Psoas muscle (tissue), 8 donors: ENCODE measurements at places on chromosomes 12 and 14. TPM values are rescaled to one million over a fixed set of nuclear protein-coding genes. Genes with fewer than 3 reads are reported as not detected.

P2RX7 gene
- total RNA-seq: 0.76 TPM

PA2G4 gene
- total RNA-seq: 138 TPM

LBHD2 gene
- total RNA-seq: not detected

OR6C75 gene
- not detected for total RNA-seq

LYZ gene
- 6.5 TPM for total RNA-seq

KCNA1 gene
- not detected for total RNA-seq

PTPN6 gene
- total RNA-seq: 5.1 TPM

BBOF1 gene
- total RNA-seq: 1.2 TPM

SYT1 gene
- total RNA-seq: not detected

GRIN2B gene
- not detected for total RNA-seq

KRT82 gene
- not detected for total RNA-seq

C12orf54 gene
- not detected for total RNA-seq

GRCh38 chr12:46602474-46602873, 223.3 kb downstream of the SLC38A4 start:
- H3K36me3 ChIP-seq: no peaks in the 10 kb centered on the region
- H3K27ac ChIP-seq: no peak overlapping the region
- no peak overlapping the region for H3K4me3 ChIP-seq
- H3K4me1 ChIP-seq: no peaks in the 10 kb centered on the region
- no peak for DNase-seq
- H3K27me3 ChIP-seq: no peaks in the 10 kb centered on the region

DNA sequence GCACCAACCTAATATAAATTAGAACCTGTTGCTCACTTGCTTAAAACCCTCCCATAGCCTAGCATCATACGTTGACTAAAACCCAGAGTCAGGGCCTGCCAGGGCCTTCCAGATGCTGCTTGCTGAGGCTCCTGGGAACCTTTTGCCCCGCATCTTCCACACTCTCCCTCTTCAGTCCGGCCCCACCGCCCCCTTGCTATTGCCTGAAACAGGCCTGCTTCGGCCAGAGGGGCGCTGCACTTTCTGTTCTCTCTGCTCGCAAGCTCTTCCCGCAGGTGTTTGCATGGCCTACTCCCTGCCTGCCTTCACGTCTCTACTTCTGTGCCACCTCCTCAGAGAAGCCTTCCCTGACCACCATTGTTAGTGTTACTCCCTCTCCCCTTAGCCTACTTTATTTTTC, 13.7 kb upstream of the TCTN2 start:
- H3K4me3 ChIP-seq: no peak overlapping the region
- no peak overlapping the region for H3K27ac ChIP-seq
- no peaks in the 10 kb centered on the region for H3K27me3 ChIP-seq

DNA sequence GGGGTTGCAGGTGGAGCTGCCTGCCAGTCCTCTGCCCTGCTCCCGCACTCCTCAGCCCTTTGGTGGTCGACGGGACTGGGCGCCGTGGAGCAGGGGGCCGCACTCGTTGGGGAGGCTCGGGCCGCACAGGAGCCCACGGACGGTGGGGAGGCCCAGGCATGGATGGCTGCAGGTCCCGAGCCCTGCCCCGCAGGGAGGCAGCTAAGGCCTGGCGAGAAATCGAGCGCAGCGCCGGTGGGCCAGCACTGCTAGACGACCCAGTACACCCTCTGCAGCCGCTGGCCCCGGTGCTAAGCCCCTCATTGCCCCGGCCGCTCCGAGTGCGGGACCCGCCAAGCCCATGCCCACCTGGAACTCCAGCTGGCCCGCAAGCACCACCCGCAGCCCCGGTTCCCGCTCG, 221.8 kb downstream of the BTG1 start:
- no peak overlapping the region for H3K4me3 ChIP-seq
- DNase-seq: no peak
- H3K36me3 ChIP-seq: no peaks in the 10 kb centered on the region
- no peaks in the 10 kb centered on the region for H3K4me1 ChIP-seq
- no peaks in the 10 kb centered on the region for H3K27me3 ChIP-seq
- H3K27ac ChIP-seq: no peak overlapping the region

- no peak overlapping the region for H3K4me3 ChIP-seq
- no peak overlapping the region for H3K27ac ChIP-seq
- no peaks in the 10 kb centered on the region for H3K4me1 ChIP-seq
- H3K27me3 ChIP-seq: no peaks in the 10 kb centered on the region
These were observed 41.2 kb upstream of the CRY1 start for GRCh38 chr12:107134558-107134957.

DNA sequence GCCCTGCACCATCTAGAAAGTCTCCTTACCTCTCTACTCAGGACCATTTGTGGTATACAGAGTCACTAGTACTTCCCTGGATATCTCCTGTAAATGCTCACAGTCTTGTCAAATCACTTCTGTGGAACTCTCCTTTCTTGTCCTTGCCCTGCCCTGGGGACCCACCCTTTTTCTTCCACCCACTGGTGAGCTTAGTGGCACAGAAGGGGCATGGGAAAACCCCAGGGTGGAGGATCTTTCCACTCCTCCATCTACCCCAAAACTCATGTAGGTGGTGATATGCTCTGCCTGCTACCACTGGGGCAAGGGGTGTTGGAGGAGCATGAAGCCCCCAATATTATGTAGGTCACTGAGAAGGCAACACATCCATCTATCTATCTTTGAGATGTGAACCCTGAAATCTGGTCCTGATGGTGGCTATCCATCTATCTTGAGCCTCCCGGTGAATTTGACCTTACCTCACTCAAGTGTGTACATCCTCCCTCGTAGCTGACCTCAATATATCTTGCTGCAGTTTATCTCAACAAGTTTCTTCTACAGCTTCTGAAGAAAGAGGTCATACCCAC, 943 bp downstream of the TESPA1 start:
- no peaks in the 10 kb centered on the region for H3K36me3 ChIP-seq
- H3K27ac ChIP-seq: no peak overlapping the region
- no peak for DNase-seq

DNA sequence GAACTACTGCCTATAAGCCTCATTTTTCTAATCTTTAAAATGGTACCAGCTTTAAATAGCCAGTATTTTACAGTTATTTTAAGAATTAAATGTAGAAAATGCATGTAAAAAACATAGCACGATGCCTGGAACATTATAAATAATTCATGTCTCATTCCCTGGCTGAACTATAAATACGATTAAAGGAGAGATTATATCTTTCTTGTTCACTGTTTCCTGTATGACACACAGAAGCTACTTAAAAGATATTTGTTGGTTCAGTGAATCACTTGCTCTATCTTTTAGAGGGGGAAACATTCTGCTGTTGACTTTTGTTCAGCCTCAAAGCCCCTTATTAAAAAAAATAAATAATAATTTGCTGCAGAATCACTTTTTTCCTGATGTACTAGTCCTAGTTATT, 406.9 kb downstream of the LRFN5 start:
- no peaks in the 10 kb centered on the region for H3K27me3 ChIP-seq
- H3K27ac ChIP-seq: no peak overlapping the region

DNA sequence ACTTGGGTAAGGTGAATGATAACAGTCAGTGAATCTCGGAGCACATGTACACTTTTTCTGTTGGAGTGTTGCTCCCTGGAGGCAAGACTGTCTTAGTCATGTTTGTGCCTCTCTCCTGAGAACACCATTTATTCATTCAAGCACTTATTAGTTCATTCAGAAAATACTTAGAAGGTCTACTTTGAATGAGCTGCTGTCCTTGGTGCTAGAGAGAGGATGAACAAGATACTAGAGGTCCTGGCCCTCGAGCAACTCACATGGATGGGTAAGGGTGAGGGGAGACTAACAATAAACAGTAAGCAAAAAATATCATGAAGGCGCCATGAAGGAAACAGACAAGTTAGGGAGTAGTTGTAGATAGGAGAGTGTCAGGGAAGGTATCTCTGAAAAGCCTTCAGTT, 17.1 kb upstream of the SAMD4A start:
- H3K27ac ChIP-seq: no peak overlapping the region
- H3K27me3 ChIP-seq: no peaks in the 10 kb centered on the region
- no peaks in the 10 kb centered on the region for H3K4me1 ChIP-seq
- no peak for DNase-seq

DNA sequence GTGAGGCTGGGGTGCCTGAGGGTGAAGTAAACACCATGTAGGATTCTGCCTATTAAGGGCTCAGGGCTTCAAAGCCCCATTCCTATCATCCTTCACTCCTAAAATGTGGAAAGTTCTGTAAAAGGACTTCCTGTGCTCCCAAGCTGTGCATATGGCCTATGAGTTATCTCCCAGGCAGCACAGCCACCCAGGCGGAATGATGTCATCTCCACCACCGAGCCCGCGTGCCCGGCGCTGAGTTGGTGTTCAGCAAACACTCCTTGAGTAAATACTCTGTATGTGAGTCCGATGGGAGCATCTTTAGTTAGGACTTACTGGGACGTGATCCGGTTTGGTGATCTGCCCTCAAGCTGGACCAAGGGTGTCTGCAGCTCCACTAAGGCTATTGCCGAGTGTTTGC, 437.3 kb downstream of the MED13L start:
- H3K4me1 ChIP-seq: no peaks in the 10 kb centered on the region
- H3K4me3 ChIP-seq: no peak overlapping the region
- H3K27ac ChIP-seq: no peak overlapping the region
- no peak for DNase-seq
- H3K36me3 ChIP-seq: no peaks in the 10 kb centered on the region

DNA sequence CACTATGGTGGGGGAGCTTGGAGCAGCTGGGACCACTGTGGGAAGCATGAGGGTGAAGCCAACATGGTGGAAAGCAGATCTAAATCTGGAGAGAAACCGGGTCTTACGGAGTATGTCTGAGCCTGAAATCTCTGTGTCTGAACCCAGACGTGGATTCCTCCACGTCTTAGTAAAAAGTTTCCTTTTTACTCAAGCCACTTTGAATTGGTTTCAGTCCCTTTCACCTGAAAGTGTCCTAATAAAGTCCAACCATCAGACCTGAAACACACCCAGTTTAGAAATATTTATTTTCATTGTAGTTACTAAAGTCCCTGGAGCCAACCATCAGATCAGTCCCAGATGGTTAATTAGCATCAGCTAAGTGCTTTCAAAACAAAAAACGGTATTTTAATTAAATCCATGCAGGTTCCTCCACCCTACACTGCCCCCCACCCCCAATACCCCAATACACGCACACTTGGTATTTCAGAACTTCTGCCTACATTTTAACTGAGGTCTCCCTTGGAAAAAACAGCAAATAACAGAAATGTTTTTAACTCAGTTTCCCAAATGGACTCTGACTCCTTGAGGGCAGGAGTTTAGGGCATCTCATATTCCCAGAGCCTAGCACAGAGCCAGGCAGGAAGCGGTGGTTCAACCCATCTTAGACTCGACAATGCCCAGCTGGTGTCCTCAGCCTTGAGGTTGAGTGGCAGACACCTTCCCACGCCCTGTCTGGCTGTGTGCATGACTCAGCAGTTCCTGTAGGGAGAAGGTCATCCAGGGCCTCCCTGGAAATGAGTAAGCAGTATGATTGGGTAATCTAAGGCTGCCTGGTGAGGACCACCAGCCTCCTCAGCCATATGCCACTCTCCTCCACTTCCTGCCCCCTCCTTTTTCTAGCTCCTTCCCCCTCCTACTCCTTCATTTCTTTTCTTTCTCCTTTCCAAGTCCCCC, 175.8 kb downstream of the TTC8 start:
- DNase-seq: peak; percentile 26
- H3K27ac ChIP-seq: no peak overlapping the region
- no peaks in the 10 kb centered on the region for H3K4me1 ChIP-seq
- H3K36me3 ChIP-seq: no peaks in the 10 kb centered on the region

- DNase-seq: no peak
- no peaks in the 10 kb centered on the region for H3K4me1 ChIP-seq
- no peak overlapping the region for H3K27ac ChIP-seq
- H3K27me3 ChIP-seq: no peaks in the 10 kb centered on the region
- no peaks in the 10 kb centered on the region for H3K36me3 ChIP-seq
- H3K4me3 ChIP-seq: no peak overlapping the region
These were observed 96.3 kb downstream of the TMTC3 start for GRCh38 chr12:88238406-88238805.

DNA sequence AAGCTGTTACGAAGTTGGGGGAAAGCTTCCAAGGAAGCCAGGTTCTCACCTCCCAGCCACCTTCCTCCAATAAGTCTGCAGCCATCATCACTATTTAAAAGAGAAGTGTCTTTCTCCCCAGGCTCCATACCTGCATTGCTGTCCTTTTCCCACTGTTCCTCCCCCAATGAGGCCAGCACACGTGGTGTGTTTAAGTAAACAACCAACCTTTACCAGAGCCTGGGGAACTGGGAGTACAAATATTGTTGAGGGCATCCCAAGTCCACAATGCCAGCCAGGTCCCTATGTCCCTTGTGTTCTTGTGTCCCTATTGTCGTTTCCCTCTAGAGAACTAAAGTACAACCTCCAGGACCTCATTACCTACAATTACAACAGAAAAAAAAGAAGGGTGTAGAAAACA, 49.2 kb upstream of the PNMA1 start:
- DNase-seq: peak; percentile 0
- no peak overlapping the region for H3K4me3 ChIP-seq
- peaks cover 81% of the 10 kb centered on the region for H3K4me1 ChIP-seq
- no peaks in the 10 kb centered on the region for H3K36me3 ChIP-seq

- H3K27me3 ChIP-seq: no peaks in the 10 kb centered on the region
- H3K4me1 ChIP-seq: no peaks in the 10 kb centered on the region
- no peak overlapping the region for H3K27ac ChIP-seq
- no peak overlapping the region for H3K4me3 ChIP-seq
- H3K36me3 ChIP-seq: no peaks in the 10 kb centered on the region
- no peak for DNase-seq
These were observed 199.5 kb downstream of the TMEM132D start for GRCh38 chr12:129704232-129704830.

- no peaks in the 10 kb centered on the region for H3K4me1 ChIP-seq
- no peaks in the 10 kb centered on the region for H3K27me3 ChIP-seq
- no peaks in the 10 kb centered on the region for H3K36me3 ChIP-seq
- no peak overlapping the region for H3K27ac ChIP-seq
- DNase-seq: no peak
These were observed 87.8 kb upstream of the PSMC1 start for GRCh38 chr14:90168425-90169105.

DNA sequence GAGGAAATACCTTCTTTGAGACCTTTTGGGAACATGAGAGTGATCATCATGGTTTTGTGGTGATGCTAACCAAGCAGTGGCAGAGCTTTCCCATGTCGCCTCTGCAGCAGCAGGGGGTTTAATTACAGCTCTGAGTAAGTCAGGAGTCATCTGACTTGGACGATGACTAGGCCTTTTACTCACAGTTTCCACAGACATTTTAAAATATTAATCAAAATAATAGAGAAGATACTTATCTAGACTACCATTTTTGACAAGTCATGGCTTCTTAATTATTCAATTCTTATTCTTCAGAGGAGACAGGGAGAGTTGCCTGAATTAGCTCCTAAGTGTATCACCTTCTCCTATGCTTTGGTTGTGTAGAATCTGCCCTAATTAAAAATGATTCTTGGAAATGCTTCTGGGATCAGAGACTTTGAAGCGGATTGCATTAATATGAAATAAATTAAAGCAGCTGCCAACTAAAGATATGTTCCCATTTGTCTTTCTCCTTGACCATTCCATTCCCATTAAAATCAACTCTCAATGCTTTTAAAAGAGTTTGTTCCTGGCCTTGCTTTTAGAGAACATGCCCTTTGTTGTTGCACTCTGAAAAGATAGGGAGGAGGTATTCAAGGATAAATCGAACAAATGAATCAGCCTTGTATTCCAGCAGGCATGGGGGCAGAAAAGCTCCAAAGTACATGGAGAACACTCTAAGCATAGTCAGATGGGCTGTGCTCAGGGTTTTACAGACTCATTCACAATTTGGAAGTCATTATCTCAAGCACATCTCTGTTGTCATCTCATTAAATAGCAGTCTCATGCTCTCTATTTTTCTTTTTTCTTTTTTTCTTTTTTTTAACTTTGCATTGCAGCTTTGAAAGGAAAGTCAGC, 7.7 kb upstream of the IFNG-AS1 start:
- H3K4me1 ChIP-seq: no peaks in the 10 kb centered on the region
- no peaks in the 10 kb centered on the region for H3K36me3 ChIP-seq
- H3K27ac ChIP-seq: no peak overlapping the region
- no peak for DNase-seq
